Activated CD4-positive, alpha-beta T cell treated with anti-CD3 and anti-CD28 coated beads, Interleukin-2, amount 10 ng/mL, durations not matched to agents 7 days and 5 days (primary cell): ENCODE measurements at places on chromosomes 2 and 18. TPM values are rescaled to one million over a fixed set of nuclear protein-coding genes. Genes with fewer than 3 reads are reported as not detected.

The RHBDD1 gene
- 35.5 TPM for total RNA-seq

The GCC2 gene
- total RNA-seq, result 53.4 TPM

The UGT1A10 gene
- total RNA-seq, result not detected

The APLF gene
- 3.7 TPM for total RNA-seq

The TSGA10 gene
- 8.1 TPM for total RNA-seq

GRCh38 chr18:44828080-44828479 is 147.4 kb downstream of the SETBP1 start:
- H3K27me3 ChIP-seq, result peaks cover 25% of the 10 kb centered on the region
- no peak overlapping the region for H3K4me3 ChIP-seq
- H3K4me1 ChIP-seq, result peaks cover 10% of the 10 kb centered on the region
- no peaks in the 10 kb centered on the region for H3K36me3 ChIP-seq
- DNase-seq, result no peak
- H3K27ac ChIP-seq, result no peak overlapping the region

GRCh38 chr18:77052983-77053309 is 79.6 kb downstream of the MBP start:
- peak overlapping the region; percentile 97 for H3K27ac ChIP-seq
- peaks cover 75% of the 10 kb centered on the region for H3K4me1 ChIP-seq
- peaks cover 48% of the 10 kb centered on the region for H3K36me3 ChIP-seq
- H3K4me3 ChIP-seq, result peak overlapping the region; percentile 80
- no peaks in the 10 kb centered on the region for H3K27me3 ChIP-seq
- DNase-seq, result no peak

- H3K36me3 ChIP-seq, result no peaks in the 10 kb centered on the region
- no peak for DNase-seq
- peaks cover 3% of the 10 kb centered on the region for H3K4me1 ChIP-seq
These were observed 5.2 kb upstream of the TPO start for GRCh38 chr2:1407950-1408675.

- H3K27ac ChIP-seq, result no peak overlapping the region
- DNase-seq, result no peak
- H3K27me3 ChIP-seq, result peaks cover 2% of the 10 kb centered on the region
- H3K4me3 ChIP-seq, result no peak overlapping the region
- no peaks in the 10 kb centered on the region for H3K36me3 ChIP-seq
- H3K4me1 ChIP-seq, result peaks cover 1% of the 10 kb centered on the region
These were observed 32.3 kb upstream of the MBP start for GRCh38 chr18:77164763-77165485.

GRCh38 chr18:6994771-6995430 is 122.7 kb downstream of the LAMA1 start:
- no peak for DNase-seq
- H3K27me3 ChIP-seq, result no peaks in the 10 kb centered on the region
- H3K4me1 ChIP-seq, result no peaks in the 10 kb centered on the region
- no peaks in the 10 kb centered on the region for H3K36me3 ChIP-seq

GRCh38 chr18:58578321-58578720 is 50.6 kb downstream of the ALPK2 start:
- H3K4me3 ChIP-seq, result no peak overlapping the region
- DNase-seq, result no peak
- H3K27me3 ChIP-seq, result no peaks in the 10 kb centered on the region
- peaks cover 8% of the 10 kb centered on the region for H3K4me1 ChIP-seq

GRCh38 chr2:9712263-9712662 is 81.5 kb upstream of the YWHAQ start:
- peaks cover 1% of the 10 kb centered on the region for H3K36me3 ChIP-seq
- no peak overlapping the region for H3K4me3 ChIP-seq
- peak; percentile 40 for DNase-seq

- no peaks in the 10 kb centered on the region for H3K4me1 ChIP-seq
- DNase-seq, result no peak
- H3K27ac ChIP-seq, result no peak overlapping the region
- no peaks in the 10 kb centered on the region for H3K36me3 ChIP-seq
These were observed 321.6 kb downstream of the STK39 start for GRCh38 chr2:167925758-167926157.

- H3K4me3 ChIP-seq, result no peak overlapping the region
- DNase-seq, result no peak
These were observed 303.1 kb downstream of the TGIF1 start for GRCh38 chr18:3753106-3753505.

GRCh38 chr18:3875376-3875775 is 425.4 kb downstream of the TGIF1 start:
- no peak for DNase-seq
- peaks cover 34% of the 10 kb centered on the region for H3K27me3 ChIP-seq
- H3K36me3 ChIP-seq, result no peaks in the 10 kb centered on the region
- no peak overlapping the region for H3K4me3 ChIP-seq
- no peaks in the 10 kb centered on the region for H3K4me1 ChIP-seq

- DNase-seq, result no peak
- H3K4me1 ChIP-seq, result peaks cover 9% of the 10 kb centered on the region
- no peaks in the 10 kb centered on the region for H3K36me3 ChIP-seq
These were observed 5.4 kb upstream of the IL1RL2 start for GRCh38 chr2:102181376-102181775.

DNA sequence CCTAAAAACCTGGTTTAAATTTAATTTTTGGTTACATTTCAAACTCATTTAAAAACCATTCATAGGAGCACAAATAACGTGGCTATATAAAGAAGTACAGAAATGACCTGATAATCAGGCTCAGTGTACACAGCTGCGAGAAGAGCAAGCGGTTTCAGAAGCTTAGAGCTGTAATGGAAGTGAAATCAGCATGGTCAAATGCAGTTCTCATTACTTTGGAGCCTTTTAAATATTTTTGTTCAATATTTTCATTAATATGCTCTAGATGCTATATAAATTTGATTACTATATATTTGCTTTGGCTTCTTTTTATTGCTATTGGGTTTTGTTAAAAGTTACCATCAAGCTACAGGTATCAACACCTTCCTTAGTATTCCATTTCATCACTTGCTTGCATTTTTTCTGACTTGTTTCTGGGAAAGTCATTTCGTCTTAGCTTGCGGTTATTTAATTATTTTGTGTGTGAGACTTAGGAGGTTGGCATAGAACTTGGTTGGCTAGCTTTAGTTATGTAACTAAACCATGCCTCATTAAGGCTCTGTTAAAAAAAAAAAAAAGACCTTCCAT is 58.7 kb downstream of the AFTPH start:
- no peak overlapping the region for H3K4me3 ChIP-seq
- peaks cover 3% of the 10 kb centered on the region for H3K4me1 ChIP-seq
- no peaks in the 10 kb centered on the region for H3K27me3 ChIP-seq
- no peak overlapping the region for H3K27ac ChIP-seq
- H3K36me3 ChIP-seq, result peaks cover 21% of the 10 kb centered on the region

DNA sequence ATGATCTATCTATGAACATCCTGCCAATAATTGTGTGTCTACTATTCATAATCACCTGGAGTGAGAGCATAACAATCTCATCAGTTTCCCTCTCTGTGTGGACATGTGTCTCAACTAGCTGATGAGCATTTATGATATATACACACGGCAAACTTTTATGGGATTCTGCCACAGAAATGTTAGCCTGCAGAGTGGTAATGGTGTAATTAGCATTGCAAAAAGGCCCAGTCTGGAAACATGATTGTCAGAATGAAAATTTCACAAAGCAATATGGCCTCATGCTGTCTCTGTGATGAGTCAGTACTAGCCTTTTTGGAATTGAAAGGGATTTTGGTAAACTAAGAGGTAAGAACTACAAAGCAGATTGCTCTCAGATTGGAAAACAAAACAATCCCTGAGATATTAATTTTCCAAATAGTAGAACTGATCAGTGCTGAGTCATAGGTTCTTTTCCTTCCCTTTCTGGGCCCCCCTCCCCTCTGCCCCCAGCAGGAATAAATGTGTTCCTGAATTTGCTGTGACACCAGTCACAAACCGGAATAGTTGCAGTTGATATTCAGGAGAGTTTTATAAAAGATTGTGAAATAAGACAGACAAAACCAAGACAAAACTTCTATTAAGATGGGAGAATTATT is 189.2 kb downstream of the OSR1 start:
- no peak overlapping the region for H3K4me3 ChIP-seq
- H3K27ac ChIP-seq, result no peak overlapping the region
- DNase-seq, result no peak
- no peaks in the 10 kb centered on the region for H3K36me3 ChIP-seq
- no peaks in the 10 kb centered on the region for H3K27me3 ChIP-seq

GRCh38 chr2:47941936-47942335 is 35.6 kb upstream of the FBXO11 start:
- H3K4me3 ChIP-seq, result no peak overlapping the region
- H3K27me3 ChIP-seq, result peaks cover 10% of the 10 kb centered on the region
- no peak overlapping the region for H3K27ac ChIP-seq
- no peak for DNase-seq
- H3K36me3 ChIP-seq, result no peaks in the 10 kb centered on the region

DNA sequence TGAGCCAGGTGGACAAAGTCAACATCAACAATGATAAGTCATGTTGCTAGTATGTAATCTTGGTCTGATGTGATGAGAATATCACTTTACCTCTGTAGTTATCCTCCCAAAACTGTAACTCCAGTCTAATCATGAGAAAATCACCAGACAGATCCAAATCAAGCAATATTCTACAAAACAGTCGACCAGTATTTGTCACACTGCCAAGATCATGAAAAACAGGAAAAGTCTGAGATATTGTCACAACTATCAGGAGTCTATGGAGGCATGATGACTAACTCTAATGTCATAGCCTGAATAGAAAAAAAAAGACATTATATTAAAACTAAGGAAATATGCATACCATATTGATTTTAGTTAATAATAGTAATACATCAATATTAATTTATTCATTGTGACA is 1883.3 kb upstream of the CELF4 start:
- H3K4me1 ChIP-seq, result peaks cover 11% of the 10 kb centered on the region
- H3K36me3 ChIP-seq, result no peaks in the 10 kb centered on the region
- no peaks in the 10 kb centered on the region for H3K27me3 ChIP-seq
- H3K27ac ChIP-seq, result no peak overlapping the region
- no peak for DNase-seq

- no peaks in the 10 kb centered on the region for H3K27me3 ChIP-seq
- no peak for DNase-seq
- H3K27ac ChIP-seq, result no peak overlapping the region
- H3K36me3 ChIP-seq, result no peaks in the 10 kb centered on the region
These were observed 230.8 kb downstream of the SRBD1 start for GRCh38 chr2:45380131-45380836.

DNA sequence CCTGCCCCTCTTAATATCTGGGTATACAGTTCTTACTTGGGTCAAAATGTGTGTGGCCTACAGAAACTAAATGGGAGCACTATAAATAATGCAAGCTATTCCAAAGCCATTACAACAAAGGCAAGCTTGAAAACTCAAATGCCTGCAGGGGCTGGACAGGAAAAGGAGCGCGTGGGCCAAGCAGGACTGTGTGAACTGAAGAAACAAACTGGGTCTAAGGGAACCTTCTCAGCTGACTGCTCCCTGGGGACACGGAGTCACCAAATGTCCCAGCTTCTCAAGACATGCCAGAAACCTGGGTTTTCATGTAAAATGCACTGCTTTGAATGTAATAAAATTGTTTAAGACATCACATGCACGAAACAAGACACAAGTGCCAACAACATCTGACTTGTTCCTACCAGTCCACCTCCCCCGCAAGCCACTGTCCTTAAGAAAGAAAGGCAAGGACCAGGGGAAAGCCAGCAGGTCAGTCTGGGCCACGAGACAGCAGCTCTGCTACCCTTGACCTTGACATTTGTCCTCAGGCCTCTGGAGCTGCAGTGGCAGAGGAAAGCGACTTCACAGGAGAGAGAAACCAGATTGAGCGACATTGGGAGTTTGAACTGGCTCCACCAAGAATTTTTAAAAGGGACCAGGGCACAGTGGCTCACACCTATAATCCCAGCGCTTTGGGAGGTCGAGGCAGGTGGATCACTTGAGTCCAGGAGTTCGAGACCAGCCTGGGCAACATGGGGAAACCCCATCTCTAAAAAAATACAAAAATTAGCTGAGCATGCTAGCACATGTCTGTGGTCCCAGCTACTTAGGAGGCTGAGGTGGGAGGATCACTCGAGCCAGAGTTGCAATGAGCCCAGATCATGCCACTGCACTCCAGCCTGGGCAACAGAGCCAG is 89.7 kb upstream of the SH3BP4 start:
- H3K27me3 ChIP-seq, result no peaks in the 10 kb centered on the region
- H3K4me1 ChIP-seq, result no peaks in the 10 kb centered on the region
- DNase-seq, result no peak

DNA sequence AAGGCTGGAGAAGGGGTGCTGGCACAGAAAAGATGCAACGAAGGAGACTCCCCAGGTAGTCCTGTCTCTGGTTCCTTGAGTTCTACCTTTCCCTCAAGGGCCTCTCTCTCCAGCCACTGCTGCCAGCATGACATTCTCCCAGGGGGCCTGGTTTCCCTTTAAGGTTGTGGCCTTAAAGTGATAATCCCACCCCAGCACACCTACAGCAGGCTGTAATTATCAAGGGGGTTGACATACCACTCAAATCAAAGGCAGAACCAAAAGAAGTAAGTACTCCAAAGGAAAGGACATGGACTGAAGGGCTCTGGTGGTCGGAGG is 127.4 kb upstream of the MSH6 start:
- H3K36me3 ChIP-seq, result no peaks in the 10 kb centered on the region
- H3K4me3 ChIP-seq, result no peak overlapping the region
- no peaks in the 10 kb centered on the region for H3K4me1 ChIP-seq
- DNase-seq, result no peak
- no peak overlapping the region for H3K27ac ChIP-seq

DNA sequence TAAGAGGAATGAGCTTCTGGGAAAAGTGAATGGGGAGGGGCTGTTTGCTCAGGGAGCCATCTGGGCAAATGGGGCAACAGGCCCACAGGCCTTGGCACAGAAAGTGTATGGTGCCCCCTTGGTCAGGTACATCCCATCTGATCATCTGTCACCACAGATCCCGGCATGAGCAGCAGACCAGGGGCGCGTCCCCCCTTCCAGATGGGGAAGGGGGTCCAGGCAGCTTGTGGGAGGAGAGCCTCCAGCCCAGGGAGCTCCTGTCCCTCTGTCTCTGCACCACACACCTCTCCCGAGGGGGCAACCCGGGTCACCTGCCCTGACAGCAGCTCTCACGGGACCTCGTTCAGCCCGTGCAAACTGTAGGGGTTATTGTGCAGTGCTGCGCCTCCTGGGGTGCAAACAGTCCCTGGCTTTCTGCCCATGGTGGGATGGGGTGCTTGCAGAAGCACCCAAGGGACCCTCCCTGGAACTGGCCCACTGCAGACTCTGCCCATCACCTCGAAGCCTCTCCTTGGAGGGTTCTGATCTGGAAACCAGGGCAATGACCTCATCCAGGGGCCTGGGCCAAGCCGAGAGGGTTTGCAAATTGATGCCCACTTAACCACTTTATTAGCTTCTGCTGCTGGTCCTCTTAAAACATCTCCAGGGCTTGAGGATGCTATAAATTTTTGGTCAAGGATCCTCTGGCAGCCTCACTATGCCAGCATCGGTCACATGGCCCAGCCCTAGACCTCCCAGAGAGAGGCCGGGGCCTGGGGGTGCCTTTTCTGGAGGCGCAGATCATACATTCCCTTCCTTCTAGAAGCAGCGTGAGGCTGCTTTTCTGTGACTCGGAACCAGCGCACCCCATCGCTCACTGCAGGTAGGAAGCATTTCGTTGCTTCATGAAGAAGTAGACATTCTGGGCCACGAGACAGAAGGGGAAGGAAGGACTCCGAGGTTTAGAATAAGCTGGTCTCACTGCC is 7.6 kb upstream of the BOK start:
- DNase-seq, result no peak
- no peak overlapping the region for H3K4me3 ChIP-seq
- H3K36me3 ChIP-seq, result no peaks in the 10 kb centered on the region
